Activated CD8-positive, alpha-beta T cell treated with anti-CD3 and anti-CD28 coated beads for 36 hours (primary cell): ENCODE measurements at places on chromosomes 4 and X. TPM values are rescaled to one million over a fixed set of nuclear protein-coding genes. Genes with fewer than 3 reads are reported as not detected.

- DNase-seq = no peak
These were observed 754.8 kb downstream of the RAB28 start for GRCh38 chr4:12729384-12729783.

DNA sequence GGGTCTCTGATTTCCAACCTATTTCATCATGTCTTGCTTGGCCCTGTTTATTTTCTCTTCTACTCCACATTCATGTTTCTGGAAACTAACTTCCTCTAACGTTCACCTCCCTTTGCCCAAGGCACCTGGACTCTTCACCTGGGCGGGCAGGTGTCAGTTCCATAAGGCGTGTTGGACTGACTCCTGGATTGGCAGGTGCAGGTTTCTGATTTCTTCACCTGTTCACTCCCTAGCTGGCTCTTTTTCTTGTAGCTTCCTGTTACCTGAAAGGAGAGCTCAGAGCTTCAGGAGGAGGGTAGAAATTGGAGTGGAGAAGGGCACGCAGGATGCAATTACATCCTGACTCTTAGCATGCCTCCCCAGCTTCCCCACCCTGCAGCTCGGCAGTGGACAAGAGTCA lies 350.8 kb upstream of the KLF3 start:
- no peak for DNase-seq

DNA sequence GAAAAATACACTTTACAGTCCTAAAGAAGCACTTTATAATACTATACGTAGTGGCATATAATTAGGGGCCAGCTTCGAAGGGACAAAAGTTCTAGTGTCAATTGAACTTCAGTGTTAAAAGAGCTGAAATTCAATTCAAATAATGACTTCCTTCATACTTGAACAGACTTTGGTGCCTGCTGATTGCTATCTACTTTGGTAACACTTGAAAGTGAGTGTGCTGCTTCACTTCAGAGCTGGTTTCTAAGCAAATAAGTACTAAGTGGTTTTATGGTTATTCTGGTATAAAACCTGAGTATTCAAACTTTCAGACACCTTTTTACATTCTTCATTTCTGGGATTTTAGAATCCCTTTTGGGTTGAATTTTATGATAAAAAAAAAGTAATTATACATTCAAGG lies 107.0 kb downstream of the SLC4A4 start:
- DNase-seq = no peak

DNA sequence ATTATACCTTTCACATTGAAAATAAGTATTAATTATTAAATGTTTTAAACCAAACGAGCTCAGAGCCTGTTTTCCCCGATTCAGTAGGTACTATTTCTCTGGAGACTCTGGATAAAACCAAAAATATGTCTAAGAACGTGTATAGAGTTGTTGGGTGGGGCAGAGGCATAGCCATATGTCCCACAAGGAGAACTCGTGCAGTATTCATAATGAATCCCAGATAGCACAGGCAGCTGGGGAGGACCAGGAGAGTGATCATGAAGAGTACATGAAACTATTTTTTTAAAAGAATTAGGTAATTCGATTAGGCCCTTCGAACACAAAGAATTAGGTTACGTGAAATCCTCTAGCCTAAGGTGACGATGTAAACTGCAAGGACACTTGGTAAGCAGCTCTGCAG lies 76.1 kb downstream of the CLDN22 start:
- DNase-seq = no peak

DNA sequence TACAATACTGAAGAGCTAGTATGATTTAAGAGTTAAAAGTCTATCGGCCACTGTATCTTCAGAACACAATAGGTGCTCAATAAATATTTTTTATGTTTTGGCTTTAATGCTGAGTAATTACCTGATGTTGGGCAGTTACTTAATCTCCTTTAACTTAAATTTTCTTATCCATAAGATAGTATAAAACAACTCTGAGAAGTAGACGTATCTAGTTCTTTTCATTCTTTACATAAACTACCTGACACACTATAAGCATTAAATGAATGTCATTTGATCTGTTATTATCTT lies 22.9 kb downstream of the ELF2 start:
- no peak for DNase-seq

- DNase-seq = no peak
These were observed 43.1 kb upstream of the FGF2 start for GRCh38 chr4:122783301-122784215.

DNA sequence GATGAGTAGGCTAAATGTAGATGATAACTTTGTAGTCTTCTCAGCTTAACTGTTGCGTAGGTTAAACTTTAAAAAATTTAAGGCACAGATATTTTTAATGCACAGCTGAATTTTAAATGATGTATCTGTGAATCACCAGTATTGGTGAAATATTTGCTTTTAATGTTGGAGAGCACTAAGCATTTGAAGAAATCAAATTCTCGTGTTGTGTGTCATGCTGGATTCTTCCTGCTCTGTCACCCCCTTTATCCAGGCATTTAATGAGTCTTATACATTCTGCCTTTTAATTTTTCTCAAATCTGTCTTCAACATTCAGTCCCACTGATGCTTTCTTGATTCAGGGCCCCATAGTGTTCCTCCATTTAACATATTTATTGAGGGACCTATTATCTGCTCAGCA lies 76.7 kb downstream of the SLC4A4 start:
- DNase-seq = no peak

DNA sequence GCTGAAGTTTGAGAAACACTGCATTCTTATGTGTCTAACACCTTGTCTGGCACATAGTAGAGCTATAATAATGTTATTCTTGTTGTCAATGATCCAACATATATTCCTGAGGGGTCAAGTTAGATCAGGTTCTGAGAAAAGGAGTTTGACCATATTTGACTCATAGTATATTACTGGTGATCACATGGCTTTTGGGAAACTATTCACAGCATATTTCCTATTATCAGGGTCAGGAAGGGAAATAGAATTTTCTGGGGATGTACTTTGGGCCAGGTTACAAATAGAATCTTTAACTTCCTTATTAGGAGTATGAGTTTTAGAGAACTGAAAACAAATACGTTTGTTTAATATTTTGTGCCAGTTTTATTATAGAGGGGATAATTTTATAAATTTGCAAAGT lies 11.6 kb downstream of the IL15 start:
- DNase-seq = no peak

GRCh38 chrX:21748235-21748634 lies 9.7 kb downstream of the SMPX start:
- no peak for DNase-seq

GRCh38 chr4:48780865-48781214 lies 761 bp upstream of the FRYL start:
- peak; percentile 74 for DNase-seq

- no peak for DNase-seq
These were observed 105.0 kb downstream of the ARSJ start for GRCh38 chr4:113874480-113874879.

- no peak for DNase-seq
These were observed 26.4 kb downstream of the TMEM184C start for GRCh38 chr4:147643616-147644015.

- DNase-seq = no peak
These were observed 34.6 kb upstream of the CXCL8 start for GRCh38 chr4:73705721-73706120.

GRCh38 chrX:125378770-125379169 lies 59.1 kb downstream of the TEX13C start:
- no peak for DNase-seq

DNA sequence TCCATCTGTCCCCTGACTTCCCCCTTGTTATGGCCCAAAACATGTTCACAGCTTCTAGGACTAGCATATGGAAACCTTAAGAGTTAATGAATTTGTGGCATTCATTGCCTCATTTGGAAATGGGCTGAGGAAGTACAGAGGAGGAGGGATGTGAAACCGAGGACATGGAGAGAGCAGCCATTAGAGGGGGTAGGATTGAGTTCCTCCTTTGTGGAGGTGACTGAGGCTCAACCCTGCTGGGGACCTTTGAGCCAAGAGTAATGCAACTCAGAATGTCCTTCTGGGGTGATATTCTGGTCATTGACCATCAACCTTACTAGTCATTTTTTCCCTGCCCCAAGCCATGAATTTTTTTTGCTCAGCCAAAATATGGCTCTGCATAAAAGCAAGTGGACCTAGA lies 109.4 kb downstream of the ZNF518B start:
- DNase-seq = no peak

Gene ETDA
- not detected for total RNA-seq

Gene DACH2
- not detected for total RNA-seq

Gene USP26
- total RNA-seq = not detected
